Activated T-helper 2 cell treated with anti-CD3 and anti-CD28 coated beads, Interferon-gamma antibody, Interleukin-2, Interleukin-4, amounts not matched to agents 10 μg/mL and 5 μg/mL and 100 μg/mL, durations not matched to agents 14 hours and 24 hours and 36 hours (primary cell): ENCODE measurements at places on chromosomes 6 and 20.

- no peak for DNase-seq
Measured at GRCh38 chr6:162533009-162533400, 194.6 kb downstream of the PRKN start.

- no peak for DNase-seq
Measured at GRCh38 chr6:72936766-72937559, 288.3 kb downstream of the KHDC1L start.

- DNase-seq = no peak
Measured at GRCh38 chr6:111813237-111813636, 60.0 kb downstream of the FYN start.

DNA sequence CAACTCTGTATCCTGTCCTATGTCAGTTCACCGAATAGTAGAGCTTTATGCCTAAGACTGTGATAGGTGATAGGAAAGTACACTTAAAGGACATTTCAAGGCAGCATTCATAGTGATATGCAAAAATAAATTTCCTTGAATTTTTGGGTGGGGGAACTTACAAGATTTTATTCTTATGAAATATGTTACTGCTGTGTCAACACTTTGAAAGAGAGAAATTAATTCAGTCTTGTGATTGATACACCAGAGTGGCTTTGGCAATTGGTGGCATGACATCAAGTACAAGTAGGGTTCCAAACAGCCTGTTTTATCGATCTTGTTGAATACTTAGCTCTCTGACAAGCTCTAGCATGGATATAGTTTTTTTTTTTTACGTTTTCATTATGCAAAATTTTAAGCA is 72.3 kb downstream of the QKI start:
- no peak for DNase-seq

GRCh38 chr6:105056646-105057045 is 99.7 kb downstream of the LIN28B start:
- no peak for DNase-seq

- no peak for DNase-seq
Measured at GRCh38 chr6:170476360-170476759, 76.7 kb downstream of the PSMB1 start.

GRCh38 chr20:48230216-48230615 is 444.9 kb upstream of the SULF2 start:
- DNase-seq = no peak

GRCh38 chr20:49579195-49579594 is 11.3 kb upstream of the PTGIS start:
- DNase-seq = no peak

DNA sequence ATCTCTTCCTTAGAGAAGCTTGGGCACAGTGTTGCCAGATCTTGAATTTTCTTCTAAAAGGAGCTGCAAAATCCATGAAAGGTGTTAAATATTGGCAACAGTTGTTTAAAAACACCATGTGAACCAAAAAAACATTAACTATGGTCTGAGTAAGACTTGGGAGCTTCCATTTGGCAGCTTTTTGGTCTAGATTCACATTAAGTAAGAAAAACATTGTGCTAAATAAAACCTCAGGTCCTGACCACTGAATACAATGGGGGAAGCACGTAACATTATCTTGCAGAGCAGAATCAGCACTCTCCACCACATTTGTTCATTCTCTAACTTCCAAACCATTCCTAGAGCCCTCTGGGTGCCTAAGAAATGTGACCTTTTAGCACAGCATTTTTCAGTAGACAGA is 437.6 kb upstream of the PLCB4 start:
- no peak for DNase-seq

- no peak for DNase-seq
Measured at GRCh38 chr20:50759678-50760077, 28.3 kb downstream of the PARD6B start.

GRCh38 chr20:8309634-8310033 is 177.6 kb downstream of the PLCB1 start:
- no peak for DNase-seq

GRCh38 chr20:60233018-60233630 is 274.9 kb downstream of the CDH26 start:
- DNase-seq = no peak

DNA sequence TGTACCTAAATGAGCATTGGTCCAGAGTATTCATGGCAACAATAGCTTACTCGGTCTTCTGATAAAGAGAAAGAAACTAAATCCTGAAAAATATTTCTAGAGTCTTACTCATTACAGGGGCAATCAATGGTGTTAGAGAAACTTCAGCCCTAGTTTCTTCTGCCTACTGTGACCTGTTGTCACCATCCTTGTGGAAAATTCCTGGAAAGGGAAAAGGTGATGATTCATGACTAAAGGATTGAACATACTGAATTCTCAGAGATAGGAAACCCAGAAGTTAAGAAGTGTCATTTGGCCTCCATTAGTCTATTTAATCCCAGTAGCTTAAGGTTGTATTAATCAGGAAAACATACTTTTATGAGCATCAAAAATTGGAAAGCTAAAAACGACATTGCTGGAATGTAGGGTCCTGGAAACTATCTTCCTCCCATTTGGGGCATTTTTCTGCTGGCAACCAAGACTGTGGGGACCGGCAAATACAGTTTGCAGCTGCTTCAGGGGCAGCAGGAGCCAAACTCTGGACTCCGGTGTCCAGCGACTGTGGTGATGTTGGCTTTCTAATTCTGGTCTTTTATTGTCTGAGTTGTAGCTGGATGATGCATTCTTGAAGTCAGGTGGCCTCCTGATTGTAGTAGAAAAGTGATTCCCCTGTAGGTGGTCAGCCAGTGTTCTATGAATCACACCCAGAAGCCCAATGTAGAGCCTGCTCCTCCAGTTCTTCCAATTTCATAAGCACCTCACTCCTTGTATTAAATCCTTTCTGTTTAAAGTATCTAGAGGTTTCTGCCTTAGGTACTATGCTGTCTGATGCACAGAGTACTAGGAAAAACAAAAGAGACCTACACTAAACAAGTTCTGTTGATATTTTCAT is 67.6 kb downstream of the LCA5 start:
- DNase-seq = no peak

DNA sequence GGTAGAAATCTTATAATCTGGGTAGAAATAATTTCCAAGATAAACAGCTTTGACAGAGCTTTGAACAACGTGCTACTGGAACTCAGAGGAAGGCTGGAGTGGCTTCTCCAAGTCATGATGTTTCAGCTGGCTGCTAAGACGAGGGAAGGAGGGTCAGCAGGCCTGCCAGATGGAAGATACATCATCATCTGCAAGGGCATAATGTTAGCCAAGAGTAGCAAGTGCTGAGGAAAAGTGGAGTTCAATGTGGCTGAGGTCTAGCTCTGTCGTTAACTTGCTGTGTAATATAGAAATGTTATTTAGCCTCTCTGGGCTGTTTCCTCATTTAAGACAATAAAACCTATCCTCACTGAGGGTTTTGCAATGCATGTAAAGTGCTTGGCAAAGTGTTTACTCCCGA is 35.1 kb downstream of the RGS17 start:
- DNase-seq = no peak

GRCh38 chr6:48281217-48281616 is 170.2 kb upstream of the PTCHD4 start:
- no peak for DNase-seq

GRCh38 chr20:50439539-50440453 is 70.4 kb upstream of the PTPN1 start:
- DNase-seq = no peak

DNA sequence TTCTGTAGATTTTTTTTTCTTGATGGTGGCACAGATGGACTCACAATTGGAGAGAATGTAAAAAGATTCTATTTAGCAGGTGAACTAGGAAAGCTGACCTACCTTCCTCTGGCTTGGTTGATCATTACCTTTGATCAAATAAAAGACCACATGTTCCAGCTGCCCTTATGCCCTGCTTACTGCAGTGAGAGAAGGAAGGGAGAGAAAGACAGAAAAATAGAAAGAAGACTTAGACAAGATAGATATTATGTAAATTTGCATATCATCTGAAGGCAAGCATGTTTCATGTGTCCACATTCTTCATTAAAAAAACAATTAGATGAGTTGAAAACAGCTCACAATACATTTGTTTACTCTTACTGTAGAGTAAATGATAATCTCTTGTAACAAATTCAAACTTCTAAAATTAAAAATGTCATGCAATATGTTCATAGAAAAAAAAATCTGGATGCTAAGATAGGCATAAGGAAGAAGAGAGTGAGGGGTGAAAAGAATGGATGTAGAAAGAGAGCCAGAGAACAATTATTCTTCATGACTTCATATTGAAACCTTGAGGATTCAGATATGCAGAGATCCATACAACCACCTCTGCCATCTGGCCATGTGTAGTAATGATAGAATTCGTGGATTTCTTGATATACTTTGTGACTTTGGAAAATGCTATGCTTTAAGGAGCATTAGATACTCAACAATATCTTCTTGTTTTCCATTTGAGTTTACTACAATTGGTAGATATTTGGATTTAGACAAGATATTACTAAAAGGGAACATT is 71.7 kb downstream of the RFX6 start:
- no peak for DNase-seq

DNA sequence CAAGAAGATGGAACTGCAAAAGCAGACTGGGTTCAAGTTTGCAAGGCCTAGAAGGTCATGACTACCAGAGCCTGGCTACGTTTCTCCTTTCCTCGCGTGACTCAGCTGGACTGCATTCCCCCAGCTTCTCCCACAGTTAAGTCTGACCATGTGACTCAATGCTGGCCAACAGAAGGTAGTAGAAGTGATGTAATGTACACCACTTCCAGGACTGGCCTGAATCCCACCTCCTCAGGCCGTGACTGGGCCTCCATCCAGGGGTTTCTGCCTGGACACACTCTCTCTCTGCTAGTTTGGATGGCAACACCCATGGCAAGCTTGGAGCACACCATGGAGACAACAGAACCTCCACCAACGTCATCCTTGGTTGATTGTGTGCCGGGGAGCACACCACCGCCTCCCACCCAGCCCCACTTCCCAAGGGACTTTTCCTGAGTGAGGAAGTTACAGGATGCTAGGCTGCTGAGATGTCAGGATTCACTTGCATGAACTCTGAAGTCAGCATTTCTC is 112.0 kb upstream of the CDYL start:
- no peak for DNase-seq

- no peak for DNase-seq
Measured at GRCh38 chr6:109103942-109104341, 8.6 kb downstream of the CEP57L1 start.

DNA sequence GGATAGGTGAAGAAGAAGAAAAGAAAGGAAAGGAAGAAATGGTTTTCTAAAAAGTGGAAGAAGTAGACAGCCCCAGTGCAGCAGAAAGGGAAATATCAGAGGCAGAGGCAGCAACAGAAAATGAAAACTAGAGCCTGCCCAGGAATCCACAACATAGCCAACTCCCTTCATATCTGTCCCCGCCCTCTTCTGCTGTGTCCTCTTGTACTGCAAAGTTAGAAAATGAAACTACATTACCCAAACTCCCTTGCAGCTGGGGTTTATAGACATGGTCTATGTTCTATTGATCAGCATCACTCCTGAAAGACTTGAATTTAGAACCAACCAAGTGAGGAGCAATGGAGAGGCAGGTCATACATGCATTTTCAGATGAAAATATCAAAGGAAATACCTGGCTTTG is 200.5 kb upstream of the PHACTR1 start:
- DNase-seq = no peak

GRCh38 chr20:24316731-24317130 is 152.7 kb upstream of the SYNDIG1 start:
- DNase-seq = no peak

GRCh38 chr20:46040902-46041535 is 12.0 kb downstream of the SLC12A5 start:
- DNase-seq = peak; percentile 33

GRCh38 chr6:878179-878578 is 185.2 kb upstream of the EXOC2 start:
- DNase-seq = no peak

- DNase-seq = no peak
Measured at GRCh38 chr20:5550733-5551529, 199.3 kb upstream of the SHLD1 start.

- DNase-seq = no peak
Measured at GRCh38 chr6:24251339-24251738, 106.5 kb downstream of the DCDC2 start.

DNA sequence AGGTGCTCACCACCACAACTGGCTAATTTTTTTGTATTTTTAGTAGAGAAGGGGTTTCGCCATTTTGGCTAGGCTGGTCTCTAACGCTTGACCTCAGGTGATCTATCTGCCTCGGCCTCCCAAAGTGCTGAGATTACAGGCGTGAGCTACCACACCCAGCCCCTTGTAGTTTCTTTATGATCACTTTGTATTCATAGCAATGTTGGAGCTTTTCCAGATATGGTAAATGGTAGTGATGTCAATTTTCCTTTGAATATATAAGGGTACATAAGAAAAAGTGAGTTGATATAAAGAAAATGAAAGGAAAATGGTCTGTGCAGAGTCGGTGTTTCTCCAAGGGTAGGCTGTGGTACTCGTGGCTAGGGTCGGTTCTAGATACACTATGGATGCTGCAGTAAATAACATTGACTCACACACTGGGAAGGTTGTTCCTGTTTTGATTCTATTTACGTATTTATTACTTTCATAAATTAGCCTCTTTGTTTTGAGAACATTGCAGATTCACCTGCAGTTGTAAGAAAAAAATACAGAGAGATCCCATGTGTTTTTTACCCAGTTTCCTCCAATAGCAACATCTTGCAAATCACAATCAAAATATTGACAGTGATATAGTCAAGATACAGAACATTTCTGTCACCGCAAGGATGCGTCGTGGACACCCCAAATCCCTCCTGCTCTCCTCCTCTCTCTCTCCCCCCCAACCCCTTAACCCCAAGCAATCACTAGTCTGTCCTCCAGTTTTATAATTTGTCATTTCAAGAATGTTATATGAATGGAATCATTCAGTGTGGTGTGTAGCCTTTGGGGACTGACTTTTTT is 2.5 kb downstream of the ZNF831 start:
- no peak for DNase-seq

- DNase-seq = no peak
Measured at GRCh38 chr20:39658662-39659409, 696.7 kb downstream of the DHX35 start.

GRCh38 chr20:42576167-42576566 is 613.5 kb downstream of the PTPRT start:
- DNase-seq = no peak

GRCh38 chr20:20411836-20412235 is 43.9 kb downstream of the INSM1 start:
- DNase-seq = no peak
